Activated naive CD4-positive, alpha-beta T cell (primary cell): ENCODE measurements at places on chromosomes 6 and 20.
A peak's percentile ranks its signal among the peaks of the same experiment; 100 is the strongest.

- peak; percentile 2 for DNase-seq
Observed at GRCh38 chr20:53643031-53643832, 49.6 kb upstream of the ZNF217 start.

DNA sequence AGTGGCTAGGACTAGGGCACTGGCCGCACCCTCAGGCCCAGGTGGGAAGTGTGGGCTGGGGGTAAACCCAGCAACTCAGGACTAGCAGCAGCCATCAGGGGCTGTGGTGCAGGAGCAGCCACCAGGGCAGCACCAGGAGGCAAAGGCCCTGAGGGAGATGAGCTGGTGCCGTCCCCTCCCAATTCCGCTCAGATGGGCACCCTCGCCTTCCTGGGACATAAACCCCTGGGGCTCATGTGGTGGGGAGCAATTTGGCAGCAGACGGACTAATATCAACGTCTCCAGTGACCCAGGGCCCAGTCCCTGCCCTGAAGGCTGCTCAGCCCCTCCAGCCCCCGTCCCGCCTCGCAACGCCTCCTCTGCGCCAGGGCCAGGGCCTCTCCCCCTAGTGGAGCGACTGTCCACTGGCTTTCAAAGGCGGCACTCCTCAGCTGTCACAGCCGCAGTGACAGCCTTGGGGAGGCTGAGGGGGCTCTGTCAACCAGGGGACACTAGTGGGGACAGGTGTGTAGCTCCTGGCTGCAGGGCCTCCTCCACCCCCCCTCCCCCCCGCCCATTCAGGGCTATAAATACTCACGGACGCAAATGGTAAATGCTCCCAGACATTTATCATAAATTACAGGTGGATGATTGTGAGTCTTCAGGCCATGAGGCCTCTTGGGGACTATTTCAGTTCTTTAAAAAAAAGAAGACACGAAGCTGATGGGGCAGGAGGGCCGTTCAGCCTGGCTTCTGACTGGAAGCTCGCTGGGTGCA lies 349.9 kb downstream of the ZFAND3 start:
- DNase-seq, result no peak

- no peak for DNase-seq
Observed at GRCh38 chr20:37821696-37822095, 81.2 kb upstream of the VSTM2L start.

DNA sequence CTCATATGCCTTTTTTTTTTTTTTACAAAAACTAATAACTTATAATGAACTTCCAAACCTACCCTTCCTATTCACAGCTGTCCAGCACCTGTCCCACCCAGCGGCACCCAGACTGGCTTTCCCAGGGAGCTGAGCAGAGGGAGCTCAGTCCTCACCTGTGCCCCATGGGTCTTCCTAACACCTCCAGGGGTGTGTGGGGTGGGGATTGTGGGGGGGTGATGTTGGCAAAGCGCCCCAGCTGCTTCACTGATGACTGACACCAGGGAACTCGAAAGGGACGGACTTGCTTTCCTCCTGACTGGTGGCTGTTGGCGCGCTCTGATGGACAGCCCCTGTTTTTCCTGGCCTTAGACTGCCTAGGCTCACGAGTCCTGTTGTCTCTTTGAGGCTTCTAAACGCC lies 14.2 kb upstream of the SYNJ2 start:
- no peak for DNase-seq

- no peak for DNase-seq
Observed at GRCh38 chr20:5829241-5829809, 79.1 kb downstream of the SHLD1 start.

DNA sequence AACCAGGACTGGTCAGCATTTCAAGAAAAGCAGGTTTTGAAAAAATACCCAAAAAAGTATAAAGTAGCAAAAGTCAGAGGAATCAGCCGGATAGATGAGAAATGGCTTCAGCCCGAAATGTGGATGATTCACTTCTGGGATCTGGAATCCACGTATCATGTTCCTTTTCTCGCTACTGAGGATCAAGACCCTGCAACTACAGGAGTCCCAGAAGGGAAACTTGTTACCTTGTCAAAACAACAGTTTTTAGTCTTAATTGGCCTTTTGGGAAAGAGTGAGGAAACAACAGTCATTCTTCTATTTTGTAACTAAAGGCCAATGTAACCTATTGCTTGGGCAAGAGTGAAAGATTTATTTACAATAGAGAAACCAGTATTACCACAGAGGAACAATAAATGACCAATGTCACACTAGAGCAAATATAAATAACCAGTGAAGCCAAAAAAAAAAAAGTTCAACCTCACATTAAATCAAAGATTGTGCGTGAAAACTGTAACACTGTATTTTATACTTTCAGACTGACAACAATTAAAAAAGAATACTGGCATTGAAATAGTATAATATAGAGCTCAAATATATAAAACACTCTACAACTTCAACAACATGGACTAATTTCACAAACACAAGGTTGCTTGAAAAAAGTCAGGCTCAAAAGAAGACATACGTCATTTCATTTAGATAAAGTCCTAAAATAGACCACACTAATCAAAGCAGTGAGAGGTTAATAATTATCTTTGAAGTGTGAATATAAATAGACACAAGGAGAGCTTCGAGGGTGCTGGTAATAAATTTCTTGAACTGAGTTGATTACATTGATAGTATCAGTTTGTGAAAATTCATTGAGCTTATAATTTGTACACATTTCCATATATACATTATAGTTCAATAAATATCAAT lies 116.2 kb downstream of the GFRAL start:
- no peak for DNase-seq

- no peak for DNase-seq
Observed at GRCh38 chr6:129901910-129902309, 40.8 kb upstream of the TMEM244 start.

DNA sequence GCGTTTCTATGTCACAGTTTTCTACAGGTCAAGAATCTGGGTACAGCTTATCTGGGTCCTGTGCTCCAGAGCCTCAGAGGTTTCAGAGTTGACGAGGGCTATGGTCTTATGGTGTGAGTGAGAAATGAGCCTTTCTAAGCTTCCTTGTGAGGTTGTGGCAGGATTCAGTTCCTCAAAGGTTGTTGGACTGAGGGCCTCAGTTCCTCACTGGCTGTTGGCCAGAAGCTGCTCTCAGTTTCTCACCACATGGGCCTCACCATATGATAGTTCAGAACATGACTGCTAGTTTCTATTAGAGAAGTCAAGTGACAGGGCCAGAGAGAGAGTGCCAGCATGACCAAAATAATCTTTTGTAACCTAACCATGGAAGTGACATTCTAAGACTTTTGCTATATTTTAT lies 96.1 kb downstream of the NUS1 start:
- no peak for DNase-seq

GRCh38 chr6:51019806-51020205 lies 201.1 kb downstream of the TFAP2B start:
- DNase-seq, result no peak

- no peak for DNase-seq
Observed at GRCh38 chr6:102402635-102403329, 1009.3 kb downstream of the GRIK2 start.

- DNase-seq, result no peak
Observed at GRCh38 chr6:14804785-14805210, 441.1 kb upstream of the JARID2 start.

GRCh38 chr6:47168180-47168579 lies 126.0 kb upstream of the ADGRF1 start:
- no peak for DNase-seq

DNA sequence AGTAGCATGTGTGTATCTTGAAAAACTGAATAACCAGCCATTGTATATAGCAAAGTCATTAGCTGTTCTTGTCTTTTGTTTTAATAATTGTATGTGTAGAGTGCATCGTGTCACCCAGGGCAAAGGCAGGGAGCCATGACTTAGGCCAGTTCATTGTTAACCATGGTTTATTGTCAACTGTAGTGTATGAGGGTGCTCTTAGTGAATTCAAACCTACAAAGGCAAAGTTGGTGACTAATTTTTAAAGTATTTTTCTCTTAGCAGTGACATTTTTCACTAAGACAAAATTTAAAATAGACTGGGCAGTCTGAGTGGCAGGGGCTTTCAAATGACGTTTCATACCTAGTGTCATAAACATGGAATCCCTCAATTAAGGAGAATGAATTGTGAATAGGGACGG lies 79.0 kb downstream of the TULP4 start:
- DNase-seq, result no peak
